ENCODE measurements at places on chromosomes 2 and 18. TPM values are rescaled to one million over a fixed set of nuclear protein-coding genes. Genes with fewer than 3 reads are reported as not detected.

Gene AAK1
- 73.6 TPM for total RNA-seq

DNA sequence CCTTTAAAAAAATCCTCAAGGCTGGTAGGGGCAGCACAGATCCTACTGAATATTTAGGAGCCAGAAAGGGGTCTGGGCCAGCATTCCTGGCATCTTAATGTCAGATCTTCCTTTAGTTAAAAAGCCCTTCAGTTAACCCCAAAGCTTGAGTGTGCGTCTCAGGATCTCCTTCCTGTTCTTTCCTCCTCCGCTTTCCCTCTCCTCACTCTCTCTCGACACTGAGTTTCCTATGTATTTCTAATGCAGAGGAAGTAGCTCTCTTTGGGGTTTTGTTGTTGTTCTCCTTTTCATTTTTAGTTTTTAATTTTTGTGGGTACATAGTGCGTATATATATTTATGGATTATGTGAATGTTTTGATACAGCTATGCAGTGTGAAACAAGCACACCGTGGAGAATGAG, 109.9 kb upstream of the COPS8 start:
- DNase-seq, result peak; percentile 6

DNA sequence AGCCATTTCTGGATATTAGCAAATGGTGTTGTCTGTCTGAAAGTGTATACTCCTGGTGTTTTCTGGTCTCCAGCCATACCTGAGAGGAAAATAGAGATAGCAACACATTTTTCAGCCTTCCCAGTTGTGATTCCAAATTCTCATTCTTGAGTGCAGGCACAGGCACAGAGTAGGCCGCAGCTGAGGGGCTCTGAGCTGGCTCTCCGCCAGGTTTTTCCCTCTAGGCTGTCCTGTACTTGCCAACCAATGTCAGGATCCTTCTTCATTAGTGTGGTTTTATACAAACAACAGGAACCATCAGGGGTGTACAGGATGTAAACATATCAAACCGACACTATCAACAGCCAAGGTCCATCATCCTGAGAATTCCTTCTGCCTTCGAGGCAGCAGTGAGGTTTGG, 1733.6 kb upstream of the CELF4 start:
- no peak for DNase-seq

- DNase-seq, result no peak
Measured at GRCh38 chr2:234502285-234502918, 5.5 kb upstream of the ARL4C start.

- DNase-seq, result no peak
Measured at GRCh38 chr18:12053289-12053688, 40.4 kb upstream of the ANKRD62 start.

DNA sequence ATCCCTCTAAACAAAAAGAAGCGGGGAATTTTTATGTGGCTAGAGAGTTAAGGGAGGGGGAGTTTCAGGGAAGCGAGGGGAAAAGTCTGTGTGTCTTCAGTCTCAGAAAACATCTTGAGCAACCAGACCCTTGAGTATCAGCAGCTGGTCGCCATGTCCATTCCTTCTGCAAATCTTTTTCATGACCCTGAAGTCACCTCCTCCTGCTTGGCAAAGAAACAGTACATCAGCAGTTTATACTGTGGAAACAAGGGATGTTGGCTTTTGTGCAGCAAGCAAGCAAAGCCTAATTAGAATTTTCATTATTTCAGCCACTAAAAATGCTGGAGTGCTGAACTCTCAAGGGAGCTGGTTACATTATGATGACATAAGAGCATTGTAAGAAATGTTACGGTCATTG, 187.4 kb upstream of the SLC8A1 start:
- DNase-seq, result no peak
